NCI-H526 treated with DMSO at 0.1 percent for 48 hours (cell line): ENCODE measurements at places on chromosomes 16 and 17.

- no peak for DNase-seq
These were observed 108.6 kb downstream of the CMIP start for GRCh38 chr16:81553080-81553813.

- DNase-seq, result no peak
These were observed 12.6 kb downstream of the PHB1 start for GRCh38 chr17:49401971-49402611.

DNA sequence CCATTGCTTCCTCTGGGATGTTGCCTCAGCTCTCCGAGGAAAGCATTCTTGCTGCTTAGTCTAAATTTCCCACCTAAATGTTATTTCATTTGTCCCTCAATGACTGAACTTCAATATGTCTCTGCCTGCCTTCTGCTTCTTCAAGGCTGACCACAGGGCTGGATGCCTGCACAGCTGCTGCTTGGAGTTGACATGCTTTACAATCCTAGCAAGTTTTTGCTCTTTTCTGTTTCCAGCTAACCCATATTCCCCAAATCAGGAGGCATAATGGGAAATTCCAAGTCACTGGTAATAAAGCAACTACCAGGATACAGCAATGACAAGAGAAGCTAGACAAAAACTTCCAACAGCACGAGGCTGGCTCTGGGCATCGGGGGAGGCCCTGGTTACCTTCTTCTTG is 48.9 kb downstream of the GTF3C1 start:
- DNase-seq, result no peak

DNA sequence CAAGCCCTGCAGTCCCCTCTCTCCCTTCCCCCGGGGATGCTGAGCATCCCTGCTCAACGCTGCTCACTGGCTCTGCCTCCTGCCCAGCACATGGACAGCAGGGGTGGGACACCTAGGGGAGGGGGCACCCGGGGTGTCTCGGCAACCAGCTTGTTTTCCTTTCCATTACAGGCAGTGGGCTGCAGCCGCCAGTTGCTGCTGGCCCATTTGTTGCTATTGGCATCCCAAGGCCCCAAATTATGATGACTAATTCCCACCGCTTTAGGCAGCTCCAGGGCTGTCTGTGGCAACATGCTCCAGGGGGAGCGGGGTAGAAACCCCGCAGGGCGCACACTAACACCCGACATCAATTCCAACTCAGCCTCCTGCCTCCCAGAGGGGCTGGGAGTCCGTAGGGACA is 4.9 kb downstream of the SDK2 start:
- DNase-seq, result no peak

- DNase-seq, result no peak
These were observed 7.3 kb downstream of the ABI3 start for GRCh38 chr17:49217651-49218413.

DNA sequence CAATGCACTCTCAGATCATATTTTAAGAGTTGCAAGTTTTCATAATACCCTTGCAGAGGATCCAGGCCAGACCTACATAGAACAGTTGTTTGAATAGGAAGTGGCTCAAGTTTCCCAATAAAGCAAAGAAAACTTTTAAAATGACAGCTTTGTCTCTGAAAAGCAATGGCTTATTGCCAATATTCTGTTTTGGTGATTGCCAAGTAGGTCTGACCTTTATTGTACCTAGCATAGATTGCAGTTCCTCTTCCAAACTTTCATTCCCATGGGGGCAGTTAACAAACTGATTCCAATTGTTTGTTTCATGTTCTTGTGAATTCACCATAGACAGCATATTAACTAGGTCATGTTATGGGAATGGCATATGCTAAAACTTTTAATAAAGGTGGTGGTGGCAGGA is 664.6 kb upstream of the CA10 start:
- no peak for DNase-seq

- DNase-seq, result no peak
These were observed 12.9 kb upstream of the CMIP start for GRCh38 chr16:81431554-81432353.

DNA sequence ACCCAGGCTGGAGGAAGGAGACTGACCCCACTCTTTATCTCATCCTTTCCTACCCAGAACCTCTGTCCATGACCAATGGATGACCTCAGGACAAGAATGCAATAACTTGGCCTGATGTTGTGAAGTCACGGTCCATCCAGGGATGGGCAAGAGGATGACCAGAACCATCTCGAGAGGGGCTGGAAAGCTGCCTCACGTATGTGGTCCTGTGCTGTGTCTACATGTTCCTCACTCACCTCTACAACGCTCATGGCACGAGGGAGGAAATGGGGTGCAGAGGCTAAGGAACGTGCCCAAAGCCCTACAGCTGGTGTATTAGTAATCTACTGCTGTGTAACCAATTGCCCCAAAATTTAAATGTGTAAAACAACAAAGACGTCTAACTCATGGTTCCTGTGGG is 7.3 kb upstream of the KCTD5 start:
- DNase-seq, result no peak
